Activated naive CD8-positive, alpha-beta T cell treated with anti-CD3 and anti-CD28 coated beads, Interleukin-2, amount 50 U/mL, for 16 hours (primary cell): ENCODE measurements at places on chromosomes 3 and 15.

DNA sequence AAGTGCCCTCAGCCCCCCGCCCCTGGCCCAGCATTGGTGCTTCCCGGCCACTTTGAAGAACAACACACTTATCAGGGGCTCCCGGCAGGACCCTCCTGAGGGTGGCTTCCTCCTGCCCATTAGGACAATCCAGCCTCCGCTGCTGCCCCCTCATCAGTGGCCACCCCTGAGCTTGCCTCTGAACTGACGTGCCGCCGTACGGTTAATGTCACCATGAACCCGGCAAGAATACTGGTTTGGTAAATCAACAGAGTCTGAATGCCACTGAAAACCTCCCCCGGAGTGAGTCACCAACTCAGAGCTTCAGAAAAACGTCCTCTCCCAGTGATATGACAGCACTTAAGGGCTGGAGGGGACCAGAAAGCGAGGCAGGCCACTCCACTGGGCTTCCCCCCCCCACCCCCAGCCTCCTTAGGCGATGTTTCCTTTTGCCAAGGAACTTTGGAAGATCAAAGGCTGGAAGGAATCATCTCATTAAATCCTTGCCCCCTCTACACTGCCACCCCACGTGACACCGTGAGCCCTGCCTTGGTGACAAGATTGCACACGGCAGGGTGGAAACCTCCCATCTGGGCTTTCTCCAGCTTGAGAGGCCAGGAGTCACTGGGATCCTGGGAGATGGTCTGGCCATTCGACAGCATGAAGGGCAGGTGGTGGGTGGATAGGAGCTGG, 142.1 kb downstream of the NUP210 start:
- no peak for DNase-seq

DNA sequence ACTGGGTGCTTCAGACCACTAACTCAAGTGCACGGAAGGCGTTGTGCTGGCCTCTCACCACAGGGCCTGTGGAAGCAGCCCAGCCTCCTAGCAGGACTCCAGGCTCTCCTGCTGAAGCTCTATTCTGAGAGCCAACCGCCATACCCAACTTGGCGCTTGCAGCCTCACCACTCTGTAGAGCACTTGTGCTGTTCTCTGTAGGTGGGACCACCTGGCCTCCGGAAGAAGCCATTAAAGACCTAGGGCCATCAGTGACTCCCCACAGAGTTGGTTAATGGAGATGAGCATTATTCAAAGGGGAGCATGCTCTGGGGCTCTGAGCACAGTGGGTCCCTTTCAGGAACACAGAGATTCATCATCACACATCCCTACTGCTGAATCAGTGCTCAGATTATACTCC, 50.9 kb downstream of the C3orf85 start:
- no peak for DNase-seq

DNA sequence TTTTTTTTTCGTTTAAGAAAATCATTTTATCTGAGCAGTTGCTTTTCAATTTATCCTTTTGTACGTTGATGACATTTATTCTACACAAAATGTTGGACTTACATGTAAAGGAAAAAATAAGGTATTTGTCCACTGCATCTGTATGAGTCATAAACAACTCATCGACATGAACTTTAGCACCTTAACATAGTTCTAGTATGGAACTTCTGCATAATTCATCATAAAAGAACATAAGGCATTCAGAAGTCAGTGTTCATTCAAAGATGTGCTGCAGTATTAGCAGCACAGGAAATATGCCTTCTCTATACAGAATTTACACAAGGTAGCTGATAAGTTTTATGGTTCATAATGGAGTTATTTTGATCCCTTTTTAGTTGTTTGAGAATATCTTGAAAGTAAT, 801.6 kb downstream of the CADM2 start:
- no peak for DNase-seq

DNA sequence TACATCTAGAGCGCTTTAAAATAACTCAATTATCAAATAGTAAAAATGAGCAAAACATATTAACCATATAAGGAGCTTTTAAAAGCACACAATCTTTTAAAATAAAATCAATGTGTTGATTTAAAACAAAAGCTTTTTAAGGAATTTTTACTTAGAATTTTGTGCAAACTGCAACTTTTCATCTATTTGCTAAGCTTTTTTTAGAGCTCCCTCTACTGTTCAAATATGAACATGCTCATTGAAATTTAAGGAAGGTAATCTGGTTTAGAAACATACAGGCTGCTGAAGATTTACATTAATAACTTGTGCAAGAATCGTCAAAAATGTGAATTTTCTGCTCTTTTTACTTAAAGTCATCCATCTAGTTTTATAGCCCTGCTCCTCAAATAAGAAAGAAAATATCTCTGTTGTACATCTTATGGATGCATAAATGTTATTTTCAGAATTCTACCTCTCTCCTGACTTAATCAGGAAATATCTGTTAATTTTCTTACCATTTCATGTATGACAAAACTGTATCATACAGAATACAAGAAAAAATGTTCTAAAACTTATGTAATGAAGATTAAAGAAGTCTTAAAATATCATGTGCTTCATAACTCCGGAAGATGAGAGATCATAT, 469.4 kb upstream of the ROBO2 start:
- no peak for DNase-seq

DNA sequence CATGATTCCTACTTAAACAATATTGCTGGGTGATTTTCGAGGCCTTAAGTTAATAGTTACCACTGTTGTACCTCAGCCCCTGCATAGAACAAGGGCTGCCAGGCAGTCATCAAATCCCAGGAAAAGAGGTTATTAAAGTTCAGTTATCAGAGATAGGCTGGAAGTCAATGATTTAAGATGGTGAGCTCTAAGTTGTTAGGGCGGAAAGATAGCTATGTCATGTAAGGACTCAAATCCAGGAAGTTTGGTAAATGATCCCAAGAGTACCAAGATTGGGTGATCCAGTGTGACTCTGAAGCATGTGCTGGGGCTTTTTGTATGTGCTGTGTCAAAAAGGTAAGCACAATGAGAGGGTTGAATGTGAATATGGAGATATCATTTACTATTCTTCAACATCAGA, 287.9 kb downstream of the NLGN1 start:
- no peak for DNase-seq

GRCh38 chr3:122374034-122374433, 9.0 kb downstream of the MIX23 start:
- DNase-seq = no peak
